Stimulated activated naive B cell treated with anti-CD40 and anti-IgM and Interleukin-4, amounts not matched to agents 10 μg/mL and 1 μg/mL and 100 μg/mL, for 72 hours (primary cell): ENCODE measurements at places on chromosomes 6 and 20.

GRCh38 chr6:13375360-13375878, 47.1 kb upstream of the TBC1D7 start:
- DNase-seq: no peak

GRCh38 chr6:92617721-92618120, 801.6 kb downstream of the EPHA7 start:
- no peak for DNase-seq

DNA sequence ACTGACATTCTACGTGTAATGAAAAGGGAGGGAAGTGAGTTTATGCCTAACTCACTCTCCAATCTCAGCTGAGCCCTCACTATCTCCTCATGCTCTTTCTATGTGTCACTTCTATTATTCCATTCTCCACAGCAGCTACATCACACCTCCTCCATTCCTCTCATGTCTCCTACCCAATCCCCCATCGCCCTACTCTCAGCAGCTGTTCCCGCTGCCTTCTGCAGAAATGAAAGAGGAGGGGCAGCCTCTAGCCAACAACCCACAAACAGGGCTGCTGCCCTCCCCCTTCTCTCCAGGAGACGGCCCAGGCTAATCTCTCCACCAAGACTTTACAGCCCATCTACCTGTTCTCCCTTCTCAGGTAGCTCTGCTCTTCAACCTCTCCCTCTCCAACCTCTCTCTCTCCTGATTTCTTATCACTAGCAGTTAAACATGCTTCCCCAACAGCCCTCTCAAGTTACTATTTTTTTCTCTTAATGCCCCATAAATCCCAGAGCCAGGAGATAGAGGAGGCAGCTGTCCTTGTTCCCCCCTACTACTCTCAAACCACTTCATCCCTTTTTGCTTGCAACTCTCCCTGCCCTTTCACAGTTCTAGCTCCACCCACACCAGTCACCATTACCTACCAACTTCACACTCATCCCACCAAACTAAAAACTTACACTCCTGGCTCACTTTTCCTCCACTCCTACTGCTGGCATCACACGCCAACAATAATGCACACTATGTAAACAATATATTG, 136.5 kb downstream of the BTBD9 start:
- DNase-seq: no peak

DNA sequence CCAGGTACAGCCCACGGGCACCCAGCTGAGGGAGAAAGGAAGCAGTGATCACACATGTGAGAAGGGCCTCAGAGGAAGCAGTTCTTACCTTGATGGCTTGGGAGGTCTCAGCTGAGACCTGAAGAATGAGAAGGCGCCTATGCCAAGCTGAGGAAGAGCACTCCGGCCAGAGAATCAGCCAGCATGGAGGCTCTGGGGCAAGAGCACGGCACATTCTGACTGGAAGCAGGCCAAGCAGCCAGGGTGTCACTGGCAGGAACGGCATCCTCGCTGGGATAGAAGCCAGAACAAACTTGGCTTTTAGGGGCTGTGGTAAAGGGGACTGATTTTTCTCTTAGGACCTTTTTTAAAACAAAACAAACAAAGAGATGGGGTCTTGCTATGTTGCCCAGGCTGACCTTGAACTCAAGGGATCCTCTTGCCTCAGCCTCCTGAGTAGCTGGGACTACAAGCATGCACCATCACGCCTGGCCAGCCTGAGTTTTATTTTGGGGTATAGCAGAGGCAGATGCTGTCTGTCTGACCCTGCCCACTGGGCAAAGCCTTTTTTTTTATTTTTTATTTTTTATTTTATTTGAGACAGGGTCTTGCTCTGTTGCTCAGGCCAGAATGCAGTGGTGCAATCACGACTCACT, 17.6 kb downstream of the GHRH start:
- no peak for DNase-seq

DNA sequence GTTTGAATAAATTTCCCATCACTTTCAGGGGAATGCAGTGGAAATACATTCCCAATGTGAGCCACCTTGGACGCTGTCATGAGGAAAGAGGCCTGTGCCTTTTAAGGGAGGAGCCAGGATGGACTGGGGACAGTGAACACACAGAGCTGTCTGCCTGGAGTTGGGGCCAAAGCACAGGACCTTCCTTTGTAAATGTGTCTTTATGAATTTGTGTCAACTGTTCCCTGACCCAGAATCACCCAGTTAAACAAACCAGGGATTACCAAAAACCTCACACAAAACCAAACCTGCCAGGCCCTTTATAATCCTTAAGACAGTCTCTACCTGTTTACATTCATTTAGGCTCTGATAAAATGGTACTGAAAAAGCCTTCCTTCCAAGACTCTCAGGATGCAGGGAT, 513.7 kb downstream of the MAFB start:
- no peak for DNase-seq

DNA sequence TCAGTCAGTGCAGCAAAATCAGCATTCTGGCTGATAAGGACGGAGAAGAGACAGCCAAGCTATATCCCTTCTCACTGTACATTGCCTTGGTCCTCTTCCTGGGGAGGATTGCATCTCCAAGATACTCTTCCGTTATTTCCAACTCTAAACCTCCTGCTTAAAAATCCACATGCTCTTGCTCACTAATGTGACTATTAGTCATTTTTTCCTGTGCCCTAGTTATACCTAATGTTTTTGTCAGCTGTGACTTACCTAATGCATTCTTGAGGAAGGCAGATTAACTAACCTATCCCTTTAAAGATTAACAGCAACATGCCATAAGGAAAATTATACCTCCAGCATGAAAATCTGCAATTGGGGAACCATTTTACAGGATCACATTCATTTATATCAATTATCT, 317.6 kb downstream of the BTBD9 start:
- DNase-seq: no peak

DNA sequence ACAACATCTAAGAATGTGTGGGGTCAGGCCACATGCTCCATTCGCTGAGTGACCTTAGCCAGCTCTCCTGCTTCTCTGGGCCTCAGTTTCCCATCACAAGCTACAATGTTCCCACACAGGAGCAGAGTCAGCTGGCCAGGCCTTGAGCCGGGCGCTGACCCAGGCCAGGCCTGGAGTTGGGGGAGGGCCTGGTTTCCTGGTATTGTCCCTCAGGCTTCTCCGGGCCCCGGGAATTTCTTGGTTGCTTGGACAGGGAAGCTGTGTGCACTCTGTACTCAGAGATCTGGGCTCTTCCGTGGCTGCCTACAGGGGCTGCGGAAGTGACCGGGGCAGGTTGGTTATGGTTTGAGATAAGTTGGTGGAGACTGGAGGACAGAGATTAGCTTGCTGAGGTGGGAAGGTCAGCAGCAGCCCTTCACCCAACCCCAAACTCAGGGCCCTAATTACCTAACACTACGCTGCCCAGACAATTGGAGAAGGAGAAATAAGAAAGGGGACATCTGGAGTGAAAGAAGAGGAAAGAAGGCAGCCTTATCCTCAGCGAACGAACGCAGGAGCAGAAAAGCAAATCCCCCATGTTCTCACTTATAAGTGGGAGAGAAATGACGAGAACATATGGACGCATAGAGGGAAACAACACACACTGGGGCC, 6.2 kb downstream of the TGM2 start:
- DNase-seq: no peak

- no peak for DNase-seq
Observed at GRCh38 chr6:15242937-15243614, 2.8 kb upstream of the JARID2 start.

DNA sequence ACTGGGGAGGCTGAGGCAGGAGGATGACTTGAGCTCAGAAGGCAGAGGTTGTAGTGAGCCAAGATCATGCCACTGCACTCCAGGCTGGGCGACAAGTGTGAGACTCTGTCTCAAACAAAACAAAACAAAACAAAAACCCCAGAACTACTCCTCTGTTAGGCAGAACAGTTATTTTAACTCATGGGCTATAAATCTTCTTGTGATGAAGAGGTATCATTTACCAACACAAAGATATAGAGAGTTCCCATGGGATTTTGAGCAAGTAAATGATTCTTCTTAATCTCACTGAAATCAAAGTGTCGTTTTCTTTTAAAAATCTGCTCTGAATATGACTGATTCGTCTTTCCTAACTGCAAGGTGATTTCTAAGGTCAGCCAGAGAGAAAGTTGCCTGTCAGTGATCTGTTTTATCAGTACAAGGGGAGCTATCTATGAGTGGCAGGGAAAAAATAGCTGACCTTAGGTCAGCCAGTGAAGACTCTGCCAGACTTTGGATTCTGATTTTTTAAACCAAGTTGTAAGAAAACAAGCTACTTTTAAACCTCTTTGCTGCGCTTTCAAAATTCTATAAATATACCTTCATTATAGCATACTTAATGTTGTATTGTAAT, 3.8 kb upstream of the DSP start:
- no peak for DNase-seq

GRCh38 chr6:25713824-25714223, 40.7 kb upstream of the SLC17A4 start:
- DNase-seq: no peak

- no peak for DNase-seq
Observed at GRCh38 chr6:132954936-132955335, 140.6 kb downstream of the RPS12 start.

DNA sequence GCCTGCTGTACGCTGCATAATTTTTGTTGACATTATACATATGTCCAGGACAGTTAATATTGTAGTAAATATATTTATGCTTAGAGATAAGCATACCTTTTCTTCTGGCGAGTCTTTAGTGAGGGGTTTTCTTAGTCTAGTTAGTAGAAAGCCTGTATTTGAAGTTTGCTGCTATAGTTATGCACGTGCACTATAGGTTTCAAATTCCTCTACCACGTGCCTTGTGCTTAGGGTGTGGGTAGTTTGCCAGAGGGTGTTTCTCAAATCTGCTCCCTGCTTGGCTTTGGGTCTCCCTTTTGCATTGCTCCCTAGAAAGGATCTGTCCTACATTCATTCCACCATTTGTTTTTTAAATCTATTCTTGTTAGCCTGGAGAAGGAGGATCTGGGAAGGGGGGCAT, 181.4 kb upstream of the UFL1 start:
- no peak for DNase-seq

- no peak for DNase-seq
Observed at GRCh38 chr6:16544521-16544920, 216.7 kb downstream of the ATXN1 start.

GRCh38 chr6:78829407-78829806, 37.9 kb upstream of the IRAK1BP1 start:
- DNase-seq: no peak
